ENCODE measurements at places on chromosomes 5 and 9.

DNA sequence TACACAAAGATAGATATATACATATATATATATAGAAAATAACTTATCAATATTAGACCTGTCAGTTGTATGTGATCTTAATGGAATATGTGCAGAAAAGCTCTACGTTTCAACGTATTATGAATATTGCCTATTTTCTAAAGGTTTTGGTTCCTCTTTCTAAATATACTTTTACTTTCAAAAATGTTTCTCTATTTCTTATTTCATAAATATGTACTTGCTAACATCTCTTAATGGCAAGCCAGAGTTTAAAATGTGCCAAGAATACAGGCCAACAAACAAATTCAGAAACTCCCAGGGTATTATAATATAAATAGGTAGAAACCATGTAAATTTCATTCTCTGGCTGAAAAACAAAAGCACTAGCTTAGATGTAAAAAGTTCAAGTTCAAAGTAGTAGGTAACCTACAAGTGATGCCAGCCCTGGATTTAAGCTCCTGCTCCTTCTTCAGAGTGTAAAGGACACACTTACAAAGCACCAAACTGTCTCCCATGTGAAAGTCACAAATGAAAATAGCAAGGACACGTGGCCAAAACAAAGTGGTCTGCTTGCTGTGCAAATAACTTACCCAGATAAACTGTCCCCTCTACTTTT, 685.1 kb upstream of the DMAC1 start:
- DNase-seq: no peak

DNA sequence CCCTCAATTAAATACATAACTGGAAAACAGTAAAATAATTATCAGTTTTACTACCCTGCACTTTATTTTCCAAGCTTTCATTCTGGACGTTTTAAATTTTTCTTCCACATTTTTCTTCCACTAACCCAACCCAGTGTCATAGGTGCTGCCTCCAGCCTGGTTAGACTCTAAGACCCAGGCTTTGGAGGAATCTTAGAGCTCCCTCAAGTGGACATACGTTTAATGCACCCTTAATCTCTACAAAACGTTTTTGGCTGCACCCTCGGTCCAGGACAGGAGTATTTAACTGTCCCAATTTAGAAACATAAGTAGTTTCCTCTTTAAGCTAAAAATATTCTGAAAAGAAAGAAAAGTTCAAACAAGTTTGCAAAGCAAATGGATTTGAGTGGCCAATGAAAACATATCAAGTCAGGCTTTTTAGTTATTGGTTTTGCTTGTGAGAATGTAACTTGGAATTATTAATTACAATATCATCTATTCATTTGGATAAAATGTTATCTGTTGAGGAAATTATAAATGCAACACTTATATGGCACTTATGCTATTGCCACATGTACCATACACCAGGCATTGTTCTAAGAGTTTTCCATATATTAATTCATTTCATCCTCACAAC, 38.9 kb downstream of the CDH6 start:
- DNase-seq: peak; percentile 57

DNA sequence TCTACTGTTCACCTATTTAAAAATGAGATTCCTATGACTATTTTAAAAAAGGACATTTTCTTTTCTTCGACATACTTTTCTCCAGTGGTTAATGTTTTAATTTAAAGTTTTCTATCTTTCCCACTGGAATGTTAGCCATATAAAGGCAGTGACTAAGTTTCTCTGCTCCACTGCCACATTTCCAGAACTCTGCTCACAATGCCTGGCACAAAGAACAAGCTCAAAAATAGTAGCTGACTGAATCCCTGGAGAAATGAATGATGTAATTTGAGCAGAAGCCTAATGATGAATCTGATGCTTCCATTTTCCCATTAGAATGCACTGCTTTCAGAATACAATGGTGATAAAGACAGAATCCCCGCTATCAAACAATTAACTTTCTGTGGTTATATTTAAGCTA, 817.8 kb downstream of the MTRR start:
- no peak for DNase-seq

- no peak for DNase-seq
Observed at GRCh38 chr9:83234541-83234940, 171.6 kb upstream of the RASEF start.

DNA sequence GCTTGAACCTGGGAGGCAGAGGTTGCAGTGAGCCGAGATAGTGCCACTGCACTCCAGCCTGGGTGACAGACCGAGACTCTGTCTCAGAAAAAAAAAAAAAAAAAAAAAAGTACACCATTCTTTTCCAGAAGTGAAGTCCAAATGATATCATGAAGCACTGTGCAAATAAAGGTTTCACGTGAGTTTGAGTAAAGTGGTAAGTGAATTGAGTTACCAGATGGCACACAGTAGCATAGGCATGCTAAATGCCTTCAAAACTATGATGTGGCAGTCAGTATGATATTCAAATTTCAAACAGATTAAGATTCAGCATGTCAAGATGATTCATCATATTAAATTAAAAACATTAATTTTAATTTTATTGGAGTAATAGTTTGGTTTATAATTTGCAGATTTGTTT, 195.2 kb downstream of the TAF11L14 start:
- no peak for DNase-seq

DNA sequence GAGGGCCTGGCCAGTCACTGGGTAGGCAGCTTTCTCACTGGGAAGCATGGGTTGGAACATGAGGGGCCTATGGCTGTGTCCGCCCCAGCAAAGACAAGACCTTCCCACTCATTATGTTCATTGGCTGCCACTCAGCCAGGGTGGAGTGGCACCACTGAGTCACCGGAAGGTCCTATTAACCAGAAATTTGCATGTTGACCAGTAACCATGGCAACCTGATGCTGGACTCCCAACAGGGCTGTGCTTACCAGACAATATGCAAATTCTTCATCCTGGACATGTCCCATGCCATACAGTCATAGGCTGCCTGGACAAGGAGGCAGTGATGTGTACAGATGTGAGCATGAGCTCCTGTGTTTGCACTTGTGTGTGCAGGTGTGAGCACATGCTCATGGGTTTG, 66.7 kb downstream of the PSD2 start:
- DNase-seq: no peak

- DNase-seq: no peak
Observed at GRCh38 chr5:170219615-170220014, 13.2 kb upstream of the C5orf58 start.

DNA sequence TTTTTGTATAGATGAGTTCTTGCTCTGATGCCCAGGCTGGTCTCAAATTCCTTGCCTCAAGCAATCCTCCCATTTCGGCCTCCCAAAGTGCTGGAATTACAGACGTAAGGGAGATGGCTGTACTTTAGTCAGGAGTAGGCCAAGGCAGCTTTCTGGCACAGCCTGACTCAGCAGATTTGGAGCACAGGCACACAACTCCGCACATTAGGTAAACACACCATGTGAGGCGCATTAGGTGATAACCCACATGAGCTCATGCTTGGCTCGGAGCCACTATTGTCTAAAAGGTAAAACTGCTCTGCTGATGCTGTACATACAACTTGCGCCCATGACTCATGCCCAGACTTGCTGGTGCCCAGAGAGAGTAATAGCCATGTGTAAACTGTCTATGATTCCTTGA, 1157.9 kb downstream of the TAF11L14 start:
- DNase-seq: no peak

DNA sequence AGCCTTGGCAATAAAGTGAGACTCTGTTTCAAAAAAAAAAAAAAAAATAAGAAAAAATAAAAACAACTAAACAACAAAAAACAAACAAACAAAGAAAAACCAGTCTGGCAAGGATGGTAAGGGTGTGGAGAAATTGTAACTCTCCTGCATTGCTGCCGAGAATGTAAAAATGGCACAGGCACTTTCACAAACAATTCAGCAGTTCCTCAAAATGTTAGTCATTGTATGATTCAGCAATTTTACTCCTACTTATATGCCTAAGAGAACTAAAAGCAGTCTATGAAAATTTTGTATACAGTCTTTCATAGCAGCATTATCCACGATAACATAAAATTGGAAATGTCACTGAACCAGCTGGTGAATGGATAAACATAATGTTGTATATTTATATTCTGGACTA, 280.4 kb downstream of the CDH9 start:
- DNase-seq: no peak

DNA sequence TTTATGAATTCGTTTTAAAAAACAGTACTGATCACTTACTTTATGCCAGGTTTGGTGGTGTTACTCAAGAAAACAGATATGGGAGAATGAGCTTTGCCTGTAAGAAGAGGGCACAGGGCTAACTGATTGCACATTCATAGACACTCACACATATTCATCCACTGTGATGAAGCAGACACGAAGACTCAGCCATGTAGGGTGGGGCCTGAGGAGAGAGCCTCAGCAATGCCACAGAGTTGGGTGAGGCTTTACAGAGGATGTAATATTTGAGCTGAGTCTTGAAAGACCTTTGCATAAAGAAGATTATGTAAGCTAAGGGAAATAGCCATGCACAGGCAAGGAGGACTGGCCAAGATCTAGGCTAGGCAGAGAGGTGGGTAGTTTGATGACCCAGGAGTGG, 472.8 kb downstream of the PSAT1 start:
- DNase-seq: no peak

- no peak for DNase-seq
Observed at GRCh38 chr5:178274781-178275537, 42.4 kb upstream of the PHYKPL start.

- DNase-seq: no peak
Observed at GRCh38 chr5:97508864-97509263, 325.8 kb upstream of the RIOK2 start.

DNA sequence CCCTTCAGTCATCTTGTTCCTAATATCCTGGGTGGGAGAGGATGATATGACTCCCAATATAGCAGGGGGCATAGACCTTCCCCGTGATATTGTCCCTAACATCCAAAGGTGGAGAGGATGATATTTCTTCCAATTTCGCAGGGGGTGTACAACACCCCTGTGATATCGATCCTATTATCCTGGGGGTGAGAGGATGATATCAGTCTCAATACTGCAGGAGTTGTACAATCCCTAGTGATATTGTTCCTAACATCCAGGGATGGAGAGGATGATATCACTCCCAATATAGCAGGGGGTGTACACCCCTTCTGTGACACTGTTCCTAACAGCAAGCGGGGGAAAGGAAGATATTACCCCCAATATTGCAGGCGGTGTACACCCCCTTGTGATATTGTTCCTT, 122.6 kb downstream of the TMEM38B start:
- no peak for DNase-seq

GRCh38 chr5:33594006-33594405, 153.2 kb downstream of the TARS1 start:
- DNase-seq: no peak

DNA sequence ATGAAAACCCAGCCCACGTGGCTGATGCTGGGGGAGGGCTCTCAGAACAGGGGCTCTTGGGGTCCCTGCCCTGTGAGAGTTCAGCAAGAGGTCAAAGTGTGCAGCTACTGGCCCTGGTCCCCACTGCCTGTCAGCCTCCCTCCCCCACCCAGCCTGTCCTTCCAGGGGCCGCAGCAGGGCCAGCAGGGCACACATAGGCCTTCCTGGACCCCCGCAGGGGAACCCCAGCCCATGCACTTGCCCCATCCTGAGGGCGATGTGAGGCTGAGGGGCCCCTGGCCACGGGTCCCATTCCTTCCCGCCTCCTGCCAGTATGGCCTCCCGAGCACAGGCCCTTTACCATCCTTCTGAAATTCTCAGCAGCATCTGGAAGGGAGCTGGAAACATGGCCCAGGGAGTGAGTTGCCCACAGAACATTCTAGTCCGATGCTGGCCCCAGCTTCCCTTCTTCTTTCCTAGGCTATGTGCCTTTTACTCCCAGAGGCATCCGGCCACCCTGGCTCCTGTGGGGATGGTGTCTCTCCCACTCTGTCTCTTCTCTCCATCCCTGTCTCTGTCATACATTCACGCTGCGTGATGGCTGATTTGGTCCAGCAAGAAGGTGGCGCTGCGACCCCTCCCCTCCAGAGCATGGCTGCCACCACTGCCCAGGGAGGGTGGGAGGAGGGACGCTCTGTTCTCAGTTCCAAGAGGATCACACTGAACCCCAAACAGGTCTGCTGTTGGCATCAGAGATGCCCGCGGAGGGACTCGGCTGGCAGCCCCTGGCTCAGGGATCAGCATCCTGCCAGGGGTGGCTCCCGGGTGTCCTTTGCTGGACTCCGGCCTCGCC, 19.6 kb downstream of the MRPL36 start:
- DNase-seq: no peak

DNA sequence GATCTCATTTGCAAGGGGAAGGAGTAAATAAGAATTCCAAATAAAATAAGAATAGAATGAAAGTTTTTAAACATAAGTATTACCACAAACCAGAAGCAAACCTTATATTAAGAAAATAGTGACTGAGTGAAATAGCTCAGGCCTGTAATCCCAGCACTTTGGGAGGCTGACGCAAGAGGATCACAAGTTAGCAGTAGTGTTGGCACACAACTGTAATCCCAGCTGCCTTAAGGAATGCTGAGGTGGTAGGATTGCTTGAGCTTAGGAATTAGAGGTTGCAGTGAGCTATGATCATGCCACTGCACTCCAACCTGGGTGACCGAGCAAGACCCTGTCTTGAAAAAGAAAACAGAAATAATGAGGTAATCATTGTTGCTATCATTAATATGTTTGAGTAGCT, 47.0 kb downstream of the APC start:
- no peak for DNase-seq

GRCh38 chr5:144203750-144204596, 33.3 kb downstream of the KCTD16 start:
- peak; percentile 71 for DNase-seq

GRCh38 chr9:97438666-97439065, 26.8 kb downstream of the TDRD7 start:
- no peak for DNase-seq

DNA sequence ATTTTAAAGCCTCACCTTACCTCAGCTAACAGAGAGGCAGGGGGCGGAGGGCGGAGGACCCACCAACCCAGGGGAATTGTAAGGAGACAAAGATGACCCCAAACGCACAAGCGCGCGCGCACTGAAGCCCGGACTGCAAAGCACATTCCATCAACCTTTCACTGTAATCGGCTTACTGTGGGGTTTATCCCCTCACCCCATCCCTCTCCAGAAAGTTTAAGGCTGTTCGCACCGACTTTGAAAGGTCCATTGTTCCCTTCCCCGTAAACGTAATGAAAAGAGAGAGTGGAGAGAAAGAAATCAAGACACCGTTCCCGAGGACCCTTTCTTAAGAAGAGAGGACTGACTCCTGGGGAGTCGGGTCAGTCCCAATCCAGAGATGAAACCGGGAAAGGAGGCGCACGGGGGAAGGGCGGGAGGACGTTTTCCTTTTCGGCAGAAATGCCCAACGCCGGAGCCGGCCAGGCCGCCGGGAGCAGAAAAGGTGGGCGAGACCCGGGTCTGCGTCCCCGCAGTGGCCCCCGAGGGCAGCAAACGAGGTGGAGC, 464 bp downstream of the CEMIP2 start:
- DNase-seq: no peak

- no peak for DNase-seq
Observed at GRCh38 chr9:81782313-81782995, 93.1 kb upstream of the TLE1 start.

DNA sequence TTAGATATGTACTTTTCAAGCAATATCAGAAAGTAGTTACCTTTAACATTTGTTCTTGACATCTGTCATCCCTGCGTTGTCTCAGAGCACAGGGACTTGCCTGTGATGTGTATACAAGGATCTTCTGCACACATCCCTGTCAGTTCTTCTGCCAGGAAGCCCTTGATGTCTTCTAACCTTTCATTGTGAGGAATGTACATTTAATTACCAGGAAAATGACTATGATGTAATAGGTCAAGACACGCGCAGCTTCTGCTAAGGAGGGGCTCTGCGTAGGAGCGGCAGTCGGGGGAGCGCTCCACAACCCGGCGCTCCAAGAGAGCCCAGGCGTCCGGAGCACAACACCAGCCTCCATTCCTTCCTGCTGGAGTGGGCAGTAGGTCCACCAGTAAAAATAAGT, 119.7 kb downstream of the IRX2 start:
- DNase-seq: no peak
